ENCODE measurements at places on chromosomes 16 and 17. TPM values are rescaled to one million over a fixed set of nuclear protein-coding genes. Genes with fewer than 3 reads are reported as not detected.

- ATAC-seq = no peak
Measured at GRCh38 chr16:85628645-85629044, 15.5 kb downstream of the GSE1 start.

Gene OR4D2
- not detected for total RNA-seq

DNA sequence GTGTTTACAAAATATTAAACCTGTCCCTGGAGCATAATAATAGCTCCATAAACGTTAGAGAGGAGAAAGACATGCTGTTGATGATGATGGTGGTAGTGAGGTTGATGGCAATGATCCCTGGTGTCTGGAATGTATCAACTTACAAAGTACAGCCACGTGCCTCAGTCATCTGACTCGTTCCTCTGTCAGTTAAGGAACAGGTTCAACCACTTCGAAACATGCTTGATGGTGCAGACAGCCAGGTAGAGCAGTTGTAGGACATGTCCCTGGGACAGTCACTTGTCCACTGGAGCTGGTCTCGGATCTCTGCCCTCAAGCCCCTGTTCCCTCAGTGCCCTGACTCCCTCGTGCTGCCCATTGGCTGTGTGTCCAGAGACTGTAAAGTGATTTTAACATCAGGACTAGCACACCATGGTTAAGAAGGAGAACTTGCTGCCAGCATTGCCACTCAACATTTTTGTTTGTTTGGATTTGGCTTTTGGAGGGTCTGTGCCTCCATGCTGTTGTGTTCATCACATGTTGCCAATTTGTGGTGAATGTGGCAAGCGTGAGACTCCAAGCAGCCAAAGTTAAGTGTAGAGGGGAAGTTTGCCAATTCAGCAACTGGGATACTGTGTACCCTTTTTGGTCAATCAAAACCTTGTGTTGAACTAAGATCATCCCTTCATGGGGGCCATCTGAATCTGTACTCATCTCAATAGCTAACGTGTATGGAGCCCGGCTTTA, 16.3 kb upstream of the SALL1 start:
- no peak for ATAC-seq

GRCh38 chr16:15532825-15533224, 98.4 kb downstream of the BMERB1 start:
- ATAC-seq = no peak

- ATAC-seq = no peak
Measured at GRCh38 chr17:8022360-8023003, 16.4 kb upstream of the ALOX15B start.

DNA sequence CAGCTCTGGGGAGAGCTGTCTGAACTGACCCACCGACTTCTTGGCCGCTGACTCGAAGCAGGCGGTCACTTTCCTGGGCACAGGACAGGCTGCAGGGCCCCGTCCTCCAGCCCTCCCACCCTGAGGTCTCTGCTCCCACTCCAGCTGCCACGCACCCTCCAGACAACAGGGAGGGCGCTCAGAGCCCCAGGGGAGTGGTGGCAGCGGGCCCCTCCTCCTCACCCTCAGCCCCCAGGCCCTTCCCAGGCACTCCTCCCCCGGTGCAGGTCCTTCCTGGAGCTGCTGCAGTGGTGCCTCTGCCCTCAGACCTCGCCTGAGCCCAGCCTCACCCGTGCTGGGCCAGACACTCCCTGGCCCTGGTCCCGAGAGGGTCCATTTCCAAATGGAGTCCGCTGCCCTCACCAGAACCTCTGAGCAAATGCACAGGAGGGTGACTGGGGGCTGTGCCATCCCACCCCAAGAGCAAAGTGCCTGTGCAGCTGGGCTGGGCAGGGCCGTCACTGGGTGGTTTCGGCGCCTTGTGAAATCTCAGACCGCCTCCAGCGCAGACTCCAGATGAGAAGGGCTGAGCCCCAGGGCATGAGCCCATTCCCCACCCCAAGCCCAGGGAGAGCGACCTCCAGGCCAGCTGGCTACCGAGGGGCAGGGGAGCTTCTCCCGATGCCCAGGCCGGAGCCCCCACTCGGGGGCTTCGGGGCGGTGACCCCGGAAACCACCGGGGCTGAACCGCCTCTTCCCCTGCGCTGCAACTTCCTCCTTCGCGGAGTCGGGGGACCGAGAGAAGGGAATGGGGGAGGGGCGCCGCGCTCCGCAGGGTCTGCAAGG, 717 bp downstream of the CYBA start:
- no peak for ATAC-seq

DNA sequence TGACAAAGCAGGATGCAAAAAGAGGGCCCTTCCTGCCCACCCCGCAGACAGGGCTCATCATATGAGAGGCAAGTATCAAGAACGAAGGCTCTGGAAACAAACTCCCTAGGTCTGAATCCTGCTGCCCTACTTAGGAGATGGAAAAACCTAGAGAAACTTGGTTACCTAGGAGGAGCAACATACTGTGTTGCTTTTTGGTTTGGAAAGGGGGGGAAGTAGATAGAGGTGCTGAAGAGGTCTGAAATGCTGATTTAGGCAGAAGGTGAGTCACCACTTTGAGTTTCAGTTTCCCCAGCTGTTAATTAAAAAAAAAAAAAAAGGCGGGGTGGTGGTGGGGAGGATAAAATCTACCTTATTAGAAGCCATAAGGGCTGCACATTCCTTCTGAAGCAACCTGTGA, 1.5 kb downstream of the N4BP1 start:
- peak; percentile 22 for ATAC-seq

DNA sequence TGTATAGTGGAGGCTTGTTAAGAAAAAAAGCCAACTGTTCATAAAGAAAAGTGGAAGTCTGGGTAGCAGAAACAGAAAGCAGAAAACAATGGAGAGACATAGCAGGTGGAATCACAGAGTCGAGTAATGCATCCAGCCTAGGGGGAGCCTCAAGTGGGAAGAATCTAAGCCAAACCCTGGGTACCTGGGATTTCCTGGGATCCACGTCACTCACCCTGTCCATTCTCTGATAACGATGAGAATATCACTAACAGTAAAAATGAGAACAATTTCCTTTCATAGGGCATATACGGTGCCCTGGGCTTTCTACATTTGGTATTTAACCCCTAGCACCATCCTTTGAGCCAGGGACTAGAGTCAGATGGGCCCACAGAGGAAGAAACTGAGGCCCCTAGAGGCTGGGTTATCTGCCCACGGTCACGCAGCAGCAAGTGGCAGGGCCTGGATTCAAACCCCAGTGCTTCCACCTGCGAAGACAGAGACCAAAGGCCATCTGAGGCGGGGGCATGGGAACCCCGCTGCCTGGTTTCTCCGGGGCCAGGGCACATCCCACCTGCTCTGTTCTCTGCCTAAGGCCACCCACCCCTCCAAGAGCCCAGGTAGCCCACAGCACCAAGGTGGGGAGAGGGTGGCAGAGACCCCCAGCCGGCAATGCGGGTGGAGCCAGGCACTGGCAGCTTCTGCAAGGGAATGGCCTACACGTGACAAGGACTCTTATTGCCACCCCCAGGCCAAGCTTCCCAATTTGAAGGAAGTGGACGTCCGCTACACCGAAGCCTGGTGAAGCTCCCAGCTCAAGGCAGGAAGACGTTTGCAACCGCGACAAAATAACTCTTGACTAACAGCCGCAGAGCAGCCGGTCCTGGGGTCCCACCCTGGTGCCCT, 69.8 kb upstream of the PLCG2 start:
- ATAC-seq = no peak

All from activated T-helper 17 cell treated with anti-CD3 and anti-CD28 coated beads, Interleukin-2, amount 50 U/mL, for 72 hours (primary cell).